ENCODE measurements at places on chromosomes 12 and 14.
A peak's percentile ranks its signal among the peaks of the same experiment; 100 is the strongest.

DNA sequence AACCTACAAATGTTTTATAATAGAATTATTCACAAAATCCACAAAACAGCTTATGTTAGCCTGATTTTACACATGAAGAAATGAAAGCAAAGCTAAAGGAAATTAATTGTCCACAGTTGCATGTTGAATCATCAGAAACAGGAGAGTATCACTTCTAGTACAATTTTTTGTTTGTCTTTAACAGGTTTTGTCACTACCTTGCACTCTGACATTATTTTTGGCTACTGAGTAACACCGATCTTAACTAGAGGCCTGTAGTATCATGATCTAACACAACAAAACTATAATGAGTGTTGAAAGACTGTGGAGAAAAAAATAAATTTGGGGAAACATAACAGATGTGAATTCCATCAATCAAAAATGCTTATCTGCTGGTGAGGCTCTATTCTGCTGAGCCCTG is 60.1 kb downstream of the TAOK3 start:
- DNase-seq = no peak

GRCh38 chr14:88611878-88612277 is 49.0 kb downstream of the ZC3H14 start:
- DNase-seq = no peak

GRCh38 chr12:19431407-19432308 is 7.6 kb upstream of the AEBP2 start:
- peak; percentile 42 for DNase-seq

DNA sequence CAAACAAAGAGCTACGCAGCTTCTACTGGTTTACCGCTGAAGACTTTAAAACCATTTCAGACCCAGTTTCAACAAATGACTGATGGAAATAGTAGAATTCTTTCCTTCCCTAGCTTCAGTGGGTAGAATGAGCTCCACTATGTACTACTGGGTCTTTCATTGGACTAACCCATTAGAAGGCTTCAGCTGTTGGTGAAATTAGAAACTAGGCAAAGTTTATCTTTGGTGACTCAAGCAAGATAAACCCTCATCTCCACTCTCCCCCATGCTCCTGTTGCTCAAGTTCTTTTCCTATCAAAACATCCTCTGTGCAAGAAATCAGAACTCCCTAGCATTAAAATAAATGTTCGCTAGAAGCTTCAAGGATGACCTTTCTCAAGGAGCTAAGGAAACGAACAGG is 159.2 kb downstream of the PAWR start:
- DNase-seq = no peak

GRCh38 chr12:54159140-54159539 is 29.6 kb downstream of the SMUG1 start:
- no peak for DNase-seq

DNA sequence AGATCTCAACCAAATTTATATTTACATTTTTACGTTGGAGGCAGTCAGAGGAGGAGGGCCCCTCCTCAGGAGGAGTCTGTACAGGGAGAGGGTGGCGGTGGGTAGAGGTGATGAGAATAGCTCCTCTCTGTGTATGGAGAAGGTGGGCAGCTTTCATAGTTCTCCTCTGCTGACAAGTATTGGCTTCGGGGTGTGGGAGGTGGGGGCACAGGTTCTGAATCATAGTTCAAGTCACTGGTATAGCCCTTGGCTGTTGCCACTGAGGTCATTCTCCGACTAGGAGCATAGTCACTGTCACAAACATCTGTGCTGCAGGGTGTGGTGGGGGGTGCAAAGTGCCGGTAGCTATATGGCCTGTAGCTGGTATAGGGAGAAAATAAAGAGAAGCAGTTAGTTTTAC is 50.3 kb downstream of the BCL2L14 start:
- DNase-seq = no peak

- no peak for DNase-seq
Measured at GRCh38 chr14:94494085-94494484, 15.2 kb downstream of the SERPINA12 start.

GRCh38 chr12:57755454-57756372 is 810 bp downstream of the MARCHF9 start:
- DNase-seq = no peak

- DNase-seq = no peak
Measured at GRCh38 chr14:45048385-45048784, 35.5 kb upstream of the PRPF39 start.

DNA sequence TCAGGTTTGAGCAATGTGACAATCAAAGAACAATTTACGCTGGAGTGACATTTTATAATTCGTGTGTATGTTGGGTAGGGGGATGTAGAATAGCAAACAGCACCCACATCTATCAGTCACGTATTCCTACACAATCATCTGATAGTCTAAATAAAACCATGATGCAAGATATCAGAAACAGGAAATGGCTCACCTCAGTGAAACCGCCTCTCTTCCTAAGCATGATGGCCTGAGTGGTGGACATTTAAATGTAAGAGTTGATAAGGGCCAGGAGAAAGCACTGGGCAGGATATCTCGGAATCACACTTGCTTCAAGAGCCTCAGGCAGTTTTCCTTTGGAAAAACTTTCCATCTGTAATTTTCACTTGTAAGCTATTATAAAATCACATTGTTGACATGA is 128.2 kb downstream of the GRIP1 start:
- no peak for DNase-seq

DNA sequence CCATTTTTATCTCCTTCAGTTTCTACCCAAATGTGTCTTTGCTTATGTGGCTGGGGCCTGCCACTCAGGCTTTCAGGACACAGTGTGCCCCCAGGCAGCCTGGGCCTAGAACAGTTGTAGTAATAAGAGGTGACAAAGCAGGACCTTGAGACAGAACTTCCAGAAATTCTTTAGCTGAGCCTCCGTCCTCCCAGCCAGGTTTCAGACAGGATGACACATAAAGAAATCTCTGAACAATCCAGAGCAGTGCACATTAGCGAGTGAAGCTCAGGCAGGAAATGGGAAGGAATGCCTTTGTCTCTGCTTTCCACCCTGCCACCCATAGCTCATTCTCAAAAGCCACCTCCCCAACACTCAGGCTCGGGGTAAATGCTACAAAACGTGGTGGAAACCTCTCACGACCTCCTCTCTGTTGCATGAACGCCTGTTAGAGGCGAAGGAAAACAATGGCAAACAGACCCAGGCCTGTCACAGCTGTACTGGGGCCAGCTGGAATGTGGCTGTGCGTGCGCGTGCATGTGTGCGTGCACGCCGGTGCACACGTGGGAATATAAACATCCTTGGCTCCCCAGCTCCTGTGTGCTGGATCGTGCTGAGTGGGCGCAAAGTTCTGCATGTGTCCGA is 286.7 kb downstream of the ZFP36L1 start:
- DNase-seq = no peak

DNA sequence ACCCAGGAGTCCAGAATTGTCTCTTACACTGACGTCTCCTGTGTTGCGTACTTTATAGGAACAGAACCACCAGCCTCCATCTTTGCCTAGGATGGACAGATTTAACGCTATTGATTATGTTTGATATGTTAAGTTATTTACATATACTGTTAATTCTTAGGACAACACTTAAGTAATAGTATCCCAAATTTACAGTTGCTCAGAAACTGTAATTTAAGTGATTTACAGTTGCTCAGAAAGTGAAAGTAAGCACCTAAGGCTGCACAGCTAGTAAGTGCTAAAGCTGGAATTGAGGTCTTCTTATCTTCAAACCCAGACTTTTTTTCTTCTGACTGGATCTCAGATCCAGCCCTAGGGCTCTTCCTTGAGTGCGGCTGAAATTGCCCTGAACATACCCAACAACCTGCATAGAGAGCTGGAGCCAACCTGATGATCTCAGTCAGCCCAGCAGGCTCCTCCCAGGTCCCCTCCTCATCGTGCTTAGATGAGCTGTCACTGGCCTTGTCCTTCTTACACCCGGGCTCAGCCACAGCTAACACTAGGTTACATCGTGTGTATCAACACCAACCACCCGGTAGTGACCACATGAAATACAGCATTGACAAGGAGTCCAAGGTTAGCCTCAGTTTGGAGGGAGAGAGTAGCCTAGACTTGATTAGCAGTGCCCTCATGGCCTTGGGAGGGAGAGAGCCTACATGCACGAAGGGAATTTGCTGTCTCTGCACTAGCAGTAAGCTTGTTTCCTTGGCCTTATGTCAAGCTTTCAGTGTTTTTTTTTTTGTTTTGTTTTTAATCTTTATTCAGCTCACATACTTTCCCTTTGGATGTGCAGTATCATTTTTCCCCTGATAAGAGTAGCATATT is 111.1 kb upstream of the ARHGAP5 start:
- no peak for DNase-seq

DNA sequence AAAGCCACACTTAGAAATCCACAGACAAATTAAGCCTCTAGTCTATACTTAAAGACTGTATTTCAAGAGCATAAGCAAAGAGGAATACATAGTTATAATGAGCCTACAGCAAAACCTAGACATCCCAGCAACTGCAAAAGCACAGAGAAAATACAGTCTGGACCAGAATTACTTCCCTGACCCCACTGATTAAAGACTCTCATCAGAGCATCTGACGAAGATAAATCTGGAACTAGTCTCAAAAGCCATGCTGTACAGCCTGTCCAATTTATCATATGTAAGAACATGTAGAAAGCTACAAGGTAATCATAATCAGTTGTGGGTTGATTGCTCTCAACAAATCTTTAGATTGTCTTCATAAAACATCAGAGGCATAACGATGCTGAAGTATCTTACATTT is 285.1 kb upstream of the CAND1 start:
- no peak for DNase-seq

DNA sequence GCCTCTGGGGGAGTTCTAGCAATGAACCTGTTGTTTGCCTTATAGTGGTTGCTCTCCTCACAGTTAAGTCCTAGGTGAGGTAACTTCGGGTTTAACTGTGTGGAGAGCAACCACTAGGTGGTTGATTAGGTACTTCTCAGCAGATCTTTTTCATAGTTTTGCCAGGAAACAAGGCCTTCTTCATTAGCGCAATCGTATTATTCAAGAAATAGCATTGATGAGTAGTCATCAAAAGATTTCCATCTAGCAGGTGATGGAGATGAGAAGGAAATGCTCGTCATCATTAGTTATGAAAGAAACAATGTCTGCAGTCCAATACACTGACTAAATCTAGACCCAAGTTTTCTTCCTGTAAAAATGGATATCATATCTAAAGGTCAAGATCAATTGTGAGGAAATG is 923.3 kb downstream of the AACS start:
- DNase-seq = no peak

- no peak for DNase-seq
Measured at GRCh38 chr12:123278101-123278627, 6.5 kb upstream of the CDK2AP1 start.

DNA sequence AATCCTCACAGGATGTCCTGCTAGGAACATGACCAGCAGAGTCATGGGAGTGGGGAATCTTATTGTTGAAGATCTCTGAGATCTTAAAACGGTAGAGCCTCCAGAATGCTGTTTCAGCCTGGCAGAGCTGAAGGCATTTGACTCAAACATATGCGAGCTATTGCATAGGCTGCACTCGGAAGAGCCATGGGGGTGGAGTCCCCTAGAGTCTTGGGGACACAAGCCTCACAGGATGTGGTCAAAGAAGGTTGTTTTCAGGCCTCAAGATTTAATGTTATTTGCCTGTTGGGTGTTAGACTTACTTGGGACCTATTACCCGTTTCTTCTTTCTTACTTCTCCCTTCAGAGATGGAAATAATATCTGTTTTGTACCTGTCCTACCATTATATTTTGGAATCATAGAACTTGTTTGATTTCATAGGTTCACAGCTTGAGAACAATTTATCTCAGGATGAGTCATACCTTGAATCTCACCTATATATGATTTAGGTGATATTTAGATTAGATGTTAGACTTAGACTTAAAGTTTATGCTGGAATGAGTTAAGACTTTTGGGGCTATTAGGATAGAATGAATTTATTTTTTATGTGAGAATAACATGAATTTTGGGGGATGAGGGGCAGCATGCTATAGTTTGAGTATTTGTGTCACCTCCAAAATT is 172.2 kb upstream of the ATP2B1 start:
- DNase-seq = no peak

DNA sequence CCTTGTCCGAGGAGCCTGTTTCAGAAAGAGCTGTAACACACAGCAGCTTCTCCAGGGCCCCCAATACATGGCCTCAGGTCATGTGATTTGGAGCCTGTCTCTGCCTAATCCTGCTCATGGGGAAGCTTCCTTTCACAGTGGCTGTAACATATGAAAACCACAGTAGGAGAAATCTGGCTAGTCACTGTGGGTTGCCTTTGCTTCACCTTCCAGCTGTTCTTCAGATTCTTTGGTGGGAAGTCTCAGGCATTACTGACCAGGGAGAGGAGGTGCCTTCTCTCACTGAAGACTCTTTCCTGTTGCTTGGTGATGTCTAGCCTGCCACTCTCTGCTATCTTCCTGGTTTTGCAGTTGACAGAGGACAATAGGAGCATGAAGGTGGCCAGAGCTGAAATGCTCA is 350.6 kb downstream of the DPF3 start:
- DNase-seq = no peak

DNA sequence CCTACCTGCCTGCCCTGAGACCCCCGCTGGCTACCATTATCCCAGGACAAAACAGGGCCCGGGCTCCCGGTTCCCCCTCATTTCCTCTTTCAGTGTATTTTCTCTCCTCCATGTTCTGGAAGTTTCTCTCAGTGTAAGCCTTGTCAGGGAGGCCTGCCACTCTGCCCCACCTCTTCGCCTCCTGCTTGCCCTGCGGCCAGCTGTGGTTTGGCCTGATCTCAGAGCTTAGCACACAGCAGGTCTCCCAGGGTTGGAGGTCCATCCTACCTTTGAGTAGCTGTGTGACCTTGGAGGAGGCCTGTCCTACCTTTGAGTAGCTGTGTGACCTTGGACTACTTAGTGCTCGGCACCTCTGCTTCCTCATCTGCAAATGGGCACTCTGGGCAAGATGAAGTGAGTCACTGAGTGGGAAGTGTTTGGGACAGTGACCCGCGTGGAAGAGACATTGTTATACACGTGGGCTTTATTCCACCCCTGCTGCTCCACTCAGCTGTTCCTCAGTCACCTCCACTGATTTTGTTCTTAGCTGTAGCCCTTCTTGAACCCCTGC is 212.7 kb downstream of the ZFP36L1 start:
- DNase-seq = no peak

DNA sequence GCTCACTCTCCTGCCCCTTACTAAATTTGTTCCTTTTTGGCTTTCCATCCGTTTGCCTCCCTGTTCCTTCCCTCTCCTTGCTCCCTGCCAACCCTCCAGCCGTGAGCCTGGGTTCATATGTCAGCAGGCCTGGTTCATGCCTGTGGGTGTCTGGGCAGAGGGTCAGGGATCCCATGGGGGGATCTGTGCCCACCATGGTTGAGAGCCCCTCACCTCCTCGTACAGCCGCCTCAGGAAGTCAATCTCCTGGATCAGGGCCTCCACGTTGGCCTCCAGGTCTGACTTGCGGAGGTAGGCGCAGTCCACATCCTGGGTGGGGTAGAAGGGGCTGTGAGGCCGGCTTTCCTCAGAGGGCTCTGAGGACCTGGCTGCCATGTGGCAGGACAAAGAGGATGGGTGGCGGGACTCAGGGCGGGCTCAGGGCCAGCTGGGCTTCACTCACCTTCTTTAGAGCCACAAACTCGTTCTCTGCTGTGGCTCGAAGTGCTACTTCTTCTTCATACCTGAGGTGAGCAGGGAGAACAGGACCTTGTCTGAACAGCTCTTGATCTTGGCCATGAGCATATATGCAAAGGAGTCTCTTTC is 3.6 kb downstream of the KRT83 start:
- no peak for DNase-seq

- DNase-seq = no peak
Measured at GRCh38 chr12:95277139-95277538, 59.5 kb downstream of the VEZT start.

Measured in stimulated activated CD4-positive, alpha-beta T cell treated with anti-CD3 and anti-CD28 coated beads, Interleukin-12 subunit alpha, Interleukin-12 subunit beta, amount 100 ng/mL, for 48 hours (primary cell).